GM20000 (cell line): ENCODE measurements at places on chromosomes 7 and 10.
A peak's percentile ranks its signal among the peaks of the same experiment; 100 is the strongest.

DNA sequence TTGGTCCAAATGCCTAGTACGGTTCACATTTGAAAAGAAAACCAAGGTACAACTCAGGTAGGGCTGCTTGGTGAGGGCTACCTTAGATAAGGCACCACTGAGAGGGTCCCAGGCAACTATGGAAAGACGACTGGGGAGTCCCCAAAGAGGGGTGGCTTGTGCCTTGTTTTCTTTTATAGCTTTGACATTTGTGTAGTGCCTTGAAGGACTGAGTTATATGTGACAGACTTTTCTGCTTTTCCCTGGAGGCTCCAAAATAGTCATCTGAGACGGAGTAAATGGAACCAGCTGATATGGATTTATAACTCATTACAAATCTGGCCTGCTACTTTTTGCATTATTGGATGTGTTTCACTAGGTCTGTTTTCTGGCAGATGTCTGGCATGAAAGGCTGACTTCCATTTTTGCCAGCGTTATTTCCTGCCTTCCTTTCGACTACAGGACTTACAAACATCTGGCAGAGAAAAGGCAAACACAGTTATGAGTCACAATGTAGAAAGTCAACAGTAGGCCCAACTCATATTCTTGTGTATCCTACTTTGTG, 88.2 kb upstream of the IMMP2L start:
- no peak for DNase-seq

GRCh38 chr10:22570234-22570633, 144.1 kb downstream of the PIP4K2A start:
- no peak for DNase-seq

DNA sequence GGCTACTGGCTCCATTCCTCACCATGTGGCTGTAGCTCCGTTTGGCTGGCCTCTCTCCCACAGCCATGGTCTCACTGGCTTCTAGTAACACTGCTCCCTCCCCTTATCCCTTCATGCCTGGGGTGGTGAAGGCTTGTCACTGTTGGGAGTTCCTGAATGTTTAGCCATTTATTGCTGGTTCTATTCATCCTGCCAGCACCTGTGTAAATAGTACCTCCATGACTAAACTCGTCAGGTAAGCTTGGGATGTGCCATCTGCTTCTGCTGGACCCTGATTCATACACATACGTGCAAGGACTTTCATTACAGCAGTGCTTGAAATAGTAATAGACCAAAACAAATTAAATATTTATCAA, 61.6 kb downstream of the CCDC71L start:
- no peak for DNase-seq

DNA sequence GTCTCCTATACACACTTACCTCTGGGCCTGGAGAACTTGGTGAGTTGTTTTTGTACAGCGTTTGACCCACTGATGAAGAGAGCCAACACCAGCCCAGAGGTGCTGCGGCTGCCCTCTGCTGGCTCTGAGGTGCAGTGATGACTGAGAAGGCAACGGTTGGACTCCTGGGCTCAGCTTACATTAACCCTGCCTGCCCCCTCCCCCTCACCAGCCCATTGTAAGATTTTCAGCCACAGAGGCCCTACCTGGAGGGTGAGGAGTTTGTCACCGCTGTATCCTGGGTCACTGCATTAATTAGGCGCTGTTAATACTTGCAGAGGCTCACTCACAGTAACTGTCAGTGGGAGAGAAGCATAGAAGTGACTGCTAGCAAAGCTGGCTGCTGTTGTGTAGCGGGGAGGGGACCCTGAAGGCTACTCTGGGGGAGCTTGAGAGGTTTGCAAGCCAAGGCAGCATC, 19.0 kb upstream of the ANKRD2 start:
- DNase-seq: peak; percentile 61

DNA sequence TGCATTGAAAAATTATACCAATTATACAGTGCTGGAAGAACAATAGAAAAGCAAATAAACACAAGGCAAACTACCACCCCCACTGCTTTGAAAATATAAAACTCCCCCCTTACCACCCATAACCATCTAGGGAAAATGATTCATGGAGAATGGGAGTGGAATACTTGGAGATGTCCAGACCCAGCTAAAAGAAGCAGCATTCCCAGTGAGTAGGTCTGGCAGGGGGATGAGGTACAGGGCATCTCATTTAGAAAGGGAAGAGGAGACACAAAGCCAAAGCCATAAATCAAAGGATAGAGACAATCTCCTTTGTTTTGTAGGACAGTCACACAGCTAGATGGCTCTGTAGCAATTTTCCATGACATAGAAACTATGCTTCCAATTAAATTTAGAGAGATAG, 36.0 kb upstream of the DGKI start:
- no peak for DNase-seq

DNA sequence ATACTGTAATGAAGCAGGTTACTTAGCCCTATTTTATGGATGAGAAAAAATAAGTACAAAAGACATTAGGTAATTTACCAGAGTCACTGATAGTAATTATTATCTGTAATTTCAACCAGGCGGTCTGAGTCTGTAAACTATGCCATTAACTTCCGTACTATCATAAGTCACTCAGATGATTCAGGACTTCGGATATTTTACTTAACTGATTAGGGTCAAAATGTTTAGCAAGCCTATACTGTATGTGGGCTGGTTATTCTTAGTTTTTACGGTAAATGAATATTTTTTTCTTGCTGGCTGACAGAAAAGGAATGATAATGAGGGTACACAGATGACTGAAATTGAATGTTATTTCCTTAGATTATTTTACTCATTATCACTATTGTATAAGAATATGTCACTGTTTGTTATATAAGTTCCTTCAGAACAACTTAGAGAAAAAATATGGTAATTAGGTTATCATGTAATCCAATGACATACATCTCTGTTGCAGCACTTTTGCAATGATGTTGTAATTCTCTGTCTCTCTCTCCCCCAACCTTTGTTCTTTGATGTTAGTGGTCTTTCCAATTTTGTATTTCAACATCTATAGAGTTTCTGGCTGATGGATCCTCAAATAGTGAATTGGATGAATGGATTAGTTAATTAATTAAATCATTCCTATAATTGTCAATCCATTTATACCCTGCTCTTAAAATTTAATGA, 165.6 kb downstream of the ZEB1 start:
- DNase-seq: no peak

- DNase-seq: peak; percentile 56
Measured at GRCh38 chr10:63157845-63158624, 24.9 kb downstream of the NRBF2 start.

DNA sequence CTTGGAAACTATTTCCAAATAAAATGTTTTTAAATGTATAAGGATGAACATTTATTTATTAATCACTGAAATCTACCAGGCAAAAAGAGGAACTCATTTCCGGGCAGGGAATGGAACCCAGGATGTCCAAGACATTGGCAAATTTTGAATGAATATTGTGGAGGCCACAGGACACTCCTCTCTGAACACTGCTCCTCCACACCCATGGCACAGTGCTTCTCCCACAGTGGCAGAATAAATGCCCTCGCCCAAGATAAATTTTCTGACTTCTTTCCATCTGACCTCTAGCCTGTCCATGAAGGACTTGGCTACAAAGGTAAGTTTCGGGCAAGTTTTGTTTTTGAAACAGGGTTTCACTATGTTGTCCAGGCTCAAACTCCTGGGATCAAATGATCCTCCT, 39.0 kb downstream of the HIPK2 start:
- DNase-seq: no peak

- no peak for DNase-seq
Measured at GRCh38 chr7:159198016-159198724, 53.5 kb upstream of the VIPR2 start.
